Activated CD4-positive, CD25-positive, alpha-beta regulatory T cell treated with anti-CD3 and anti-CD28 coated beads, Interleukin-2, amount 50 U/mL, for 72 hours (primary cell): ENCODE measurements at places on chromosomes 5 and 9.

GRCh38 chr9:131227112-131227958 is 49.0 kb downstream of the FAM78A start:
- DNase-seq, result no peak

GRCh38 chr9:96008502-96009222 is 133.2 kb downstream of the ERCC6L2 start:
- no peak for DNase-seq

DNA sequence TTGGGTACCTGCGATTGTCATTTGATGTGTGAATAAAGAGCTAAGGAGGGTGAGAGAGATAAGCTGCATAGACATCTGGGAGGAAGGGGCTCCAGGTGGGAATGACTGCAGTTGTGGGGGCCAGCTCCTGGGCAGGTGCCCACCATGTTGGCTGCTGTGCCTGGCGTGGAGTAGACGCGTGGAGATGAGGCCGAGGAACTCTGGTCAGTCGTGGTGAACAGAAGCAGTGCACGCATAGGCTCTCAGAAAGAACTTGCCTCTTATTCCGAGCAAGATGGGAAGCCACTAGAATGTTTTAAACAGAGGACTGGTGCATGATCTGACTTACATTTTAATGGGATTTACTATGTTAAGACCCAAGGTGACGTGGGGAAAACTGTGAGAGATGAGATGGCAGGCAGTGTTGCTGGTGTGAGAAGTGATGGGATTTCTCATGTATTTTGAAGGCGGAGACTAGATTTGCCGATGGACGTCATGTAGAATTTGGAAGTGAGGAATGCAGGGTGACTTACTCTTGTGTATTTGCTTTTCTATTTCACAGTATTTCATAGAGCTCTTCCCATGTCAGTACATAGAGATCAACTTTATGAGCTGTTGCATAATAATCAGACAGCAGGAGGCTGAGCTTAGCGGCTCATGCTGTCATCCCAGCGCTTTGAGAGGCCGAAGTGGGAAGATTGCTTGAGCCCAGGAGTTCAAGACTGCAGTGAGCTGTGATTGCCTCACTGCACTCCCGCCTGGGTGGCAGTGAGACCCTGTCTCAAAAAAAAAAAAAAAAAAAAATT is 71.1 kb downstream of the EHMT1 start:
- no peak for DNase-seq

GRCh38 chr5:18699681-18700080 is 1065.4 kb downstream of the TAF11L14 start:
- no peak for DNase-seq

GRCh38 chr5:158013939-158014338 is 155.0 kb upstream of the CLINT1 start:
- no peak for DNase-seq

DNA sequence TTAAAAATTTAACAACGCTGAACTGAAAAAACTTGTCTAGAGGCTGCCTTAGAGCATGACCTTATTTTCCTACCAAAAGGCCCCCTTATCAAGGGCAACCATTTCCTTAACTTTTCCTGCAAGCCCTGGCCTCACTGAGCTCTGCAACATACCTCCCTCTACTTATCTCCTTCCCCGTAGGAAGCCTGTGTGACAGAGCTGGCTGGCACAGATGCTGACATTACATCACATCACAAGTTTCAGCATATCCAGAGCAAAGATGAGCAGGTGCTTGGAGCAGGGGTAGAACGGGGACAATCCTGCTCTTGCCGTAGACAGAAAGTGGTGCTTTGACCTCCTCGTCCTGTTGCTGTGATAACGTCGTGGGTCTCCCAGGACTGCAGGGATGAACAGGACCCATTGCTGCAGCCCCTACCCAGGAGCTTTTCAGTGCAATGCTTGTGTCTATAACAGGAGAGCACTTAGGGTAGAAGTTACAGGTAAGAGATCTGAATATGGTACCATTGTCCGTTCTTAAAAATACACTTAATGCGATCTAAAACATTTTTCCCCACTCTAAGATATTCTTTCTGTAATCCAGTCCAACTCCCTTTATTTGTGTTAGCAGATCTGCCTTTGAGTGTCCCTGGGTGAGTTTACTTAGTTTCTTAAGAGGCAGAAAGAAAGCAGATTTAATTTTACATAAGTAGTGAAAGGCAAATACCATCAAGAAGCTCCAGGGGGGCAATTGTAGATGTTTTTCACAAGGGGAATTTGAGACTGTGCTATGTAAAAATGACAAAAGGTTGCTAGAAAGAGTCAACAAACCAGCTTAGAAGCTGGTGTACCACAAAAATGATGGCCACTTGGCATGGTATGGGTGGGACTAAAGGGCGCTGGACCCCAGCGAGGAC is 101.9 kb upstream of the EFNA5 start:
- DNase-seq, result no peak

GRCh38 chr9:37501957-37502596 is 16.3 kb downstream of the POLR1E start:
- no peak for DNase-seq

- DNase-seq, result no peak
Observed at GRCh38 chr9:107158321-107158720, 124.8 kb upstream of the RAD23B start.
